ENCODE measurements at places on chromosomes 2 and 18.

GRCh38 chr2:240189686-240190085 is 49.2 kb upstream of the OTOS start:
- DNase-seq, result no peak

- peak; percentile 23 for DNase-seq
Observed at GRCh38 chr2:173149491-173149890, 73.8 kb downstream of the MAP3K20 start.

GRCh38 chr2:185384822-185385560 is 353.6 kb upstream of the FSIP2 start:
- DNase-seq, result no peak

DNA sequence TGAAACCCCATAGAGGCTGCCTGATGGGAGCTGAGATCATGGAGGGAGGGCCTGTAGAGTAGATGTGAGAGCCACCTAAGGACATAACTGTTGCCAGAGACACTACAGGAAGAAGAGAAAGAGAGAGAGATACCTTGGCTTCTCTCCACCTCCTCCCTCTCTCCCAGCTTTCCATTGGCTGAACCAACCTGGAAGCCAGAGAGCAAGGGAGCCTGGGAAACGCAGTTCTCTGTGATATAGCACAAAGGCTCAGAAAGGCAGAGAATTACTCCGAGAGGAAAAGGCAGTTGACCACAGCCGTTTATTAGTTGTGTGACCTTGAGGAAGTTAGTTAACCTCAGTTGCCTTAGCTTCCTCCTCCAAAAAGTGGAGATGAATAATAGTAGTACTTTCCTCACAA is 37.7 kb upstream of the MAT2A start:
- no peak for DNase-seq

- no peak for DNase-seq
Observed at GRCh38 chr2:169845016-169845415, 17.8 kb downstream of the UBR3 start.

DNA sequence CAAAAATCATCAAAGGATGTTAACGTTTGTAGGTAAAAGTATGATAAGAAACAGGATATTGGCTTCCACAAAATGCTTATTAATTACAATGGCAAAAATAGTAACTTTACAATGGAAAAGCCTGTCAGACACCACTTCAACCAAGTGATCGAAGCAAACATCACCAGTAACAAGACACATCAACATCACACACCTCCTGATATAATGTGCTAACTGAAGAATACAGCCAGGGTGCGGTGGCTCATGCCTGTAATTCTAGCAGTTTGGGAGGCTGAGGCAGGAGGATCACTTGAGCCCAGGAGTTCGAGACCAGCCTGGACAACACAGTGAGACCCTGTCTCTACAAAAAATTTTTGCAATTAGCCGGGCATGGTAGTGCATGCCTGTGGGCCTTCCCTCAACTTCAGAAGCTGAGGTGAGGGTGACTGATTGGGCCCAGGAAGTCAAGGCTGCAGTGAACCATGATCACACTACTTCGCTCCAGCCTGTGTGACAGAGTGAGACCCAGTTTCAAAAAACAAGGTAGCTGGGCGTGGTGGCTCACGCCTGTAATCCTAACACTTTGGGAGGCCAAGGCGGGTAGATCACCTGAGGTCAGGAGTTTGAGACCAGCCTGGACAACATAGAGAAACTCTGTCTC is 15.0 kb downstream of the MGAT4A start:
- DNase-seq, result no peak

DNA sequence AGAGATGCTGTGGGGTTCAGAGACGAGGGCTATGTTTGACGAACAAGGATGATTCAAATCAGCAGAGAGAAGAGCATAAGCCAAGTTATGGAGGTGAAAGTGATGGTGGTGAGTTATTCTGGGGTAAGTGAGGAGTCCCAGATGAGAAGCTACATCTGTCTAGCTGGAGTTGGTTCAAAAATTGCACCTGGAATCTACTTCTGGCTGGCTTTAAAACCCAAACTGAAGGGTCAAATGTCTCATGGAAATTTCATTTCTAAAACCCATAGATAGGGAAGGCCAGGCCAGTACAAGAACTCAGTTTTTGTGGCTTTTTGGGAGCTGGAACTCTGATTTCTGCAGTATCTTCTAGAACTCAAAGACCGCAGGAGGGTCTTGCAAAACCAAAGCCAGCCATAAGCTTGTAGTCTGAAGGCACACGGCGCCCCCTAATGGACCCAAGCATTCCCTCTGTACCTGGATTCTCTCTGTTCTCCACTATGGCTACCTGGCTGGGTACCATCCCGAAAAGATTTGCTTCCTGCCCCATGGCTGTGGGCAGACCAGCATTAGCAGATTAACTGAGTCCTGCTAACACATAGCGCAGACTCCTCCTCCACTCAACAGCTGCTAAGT is 229.1 kb upstream of the SLC14A2 start:
- DNase-seq, result no peak

DNA sequence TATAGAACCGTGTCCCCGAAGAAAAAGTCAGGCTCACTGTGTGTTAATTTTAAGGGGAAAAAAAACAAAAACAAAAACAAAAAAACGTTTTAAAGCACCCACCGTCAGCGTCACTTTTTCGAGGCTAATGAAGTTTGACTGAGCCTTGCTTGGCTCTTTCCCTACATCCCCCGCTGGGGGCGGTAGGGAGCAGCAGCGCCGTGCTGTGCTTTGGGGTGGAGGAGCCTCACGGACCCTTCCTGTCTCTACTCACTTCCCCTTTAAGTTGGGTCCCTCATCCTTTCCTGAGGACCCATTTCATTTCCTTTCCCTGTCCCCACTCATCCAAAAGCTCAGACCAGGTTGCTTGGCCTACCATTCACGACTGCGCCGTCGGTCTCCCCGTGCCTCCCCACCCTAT is 82.8 kb upstream of the RPL31 start:
- no peak for DNase-seq

- no peak for DNase-seq
Observed at GRCh38 chr2:14743861-14744260, 111.3 kb downstream of the LRATD1 start.

DNA sequence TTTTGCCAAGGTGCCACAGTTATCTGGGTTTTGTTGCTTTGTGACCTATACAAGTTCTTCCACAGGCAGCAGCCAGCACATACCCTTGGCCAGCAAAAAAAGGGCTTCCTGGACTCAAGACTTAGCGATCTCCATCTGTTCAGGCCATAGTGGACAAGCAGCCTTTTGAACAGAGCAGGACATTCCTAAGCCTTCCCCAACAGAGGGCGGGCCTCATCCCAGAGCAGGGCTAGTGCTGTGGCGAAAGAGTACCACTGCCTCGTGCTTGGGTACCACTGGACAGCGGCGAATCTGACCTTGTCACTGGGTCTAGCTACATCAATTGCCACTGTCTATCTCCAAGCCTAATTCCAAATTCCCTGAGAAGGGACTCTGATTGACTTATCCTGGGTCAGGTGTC is 56.4 kb downstream of the NAB1 start:
- no peak for DNase-seq

GRCh38 chr2:152127628-152128027 is 28.8 kb upstream of the CACNB4 start:
- no peak for DNase-seq

DNA sequence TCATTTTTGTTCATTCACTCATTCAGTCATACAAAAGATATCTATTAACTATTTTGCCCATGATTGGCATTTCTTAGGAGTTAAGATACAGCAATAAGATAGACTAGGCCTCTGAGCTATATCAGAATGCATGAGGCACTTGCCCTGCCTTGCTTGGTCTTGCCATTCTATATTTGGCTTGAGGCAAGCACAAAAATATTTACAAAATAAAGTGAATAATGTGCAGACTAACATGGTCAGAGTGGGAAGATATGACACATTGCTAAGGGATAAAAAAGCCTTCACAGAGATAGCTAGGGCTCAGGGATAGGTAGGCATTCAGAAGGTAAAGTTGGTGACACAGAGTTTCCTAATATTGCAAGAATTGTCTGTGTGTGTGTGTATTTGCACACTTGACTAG is 75.0 kb upstream of the MMADHC start:
- no peak for DNase-seq

DNA sequence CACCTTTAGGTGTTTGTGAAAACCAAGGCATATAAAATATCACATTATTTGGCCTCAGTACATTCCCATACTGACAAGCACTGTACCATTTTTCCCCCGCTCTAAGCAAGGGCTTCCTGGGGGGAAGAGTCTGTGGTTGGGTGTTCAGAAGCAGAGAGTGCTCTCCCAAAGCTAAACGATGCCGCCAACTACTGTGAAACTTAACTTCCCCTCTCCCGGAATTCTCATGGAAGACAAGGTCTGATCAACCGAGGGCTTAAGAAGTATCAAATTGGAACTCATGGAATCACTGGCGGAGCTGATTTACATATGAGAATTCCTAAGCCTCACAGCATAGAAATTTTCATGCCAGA is 433 bp upstream of the MFF start:
- DNase-seq, result no peak

DNA sequence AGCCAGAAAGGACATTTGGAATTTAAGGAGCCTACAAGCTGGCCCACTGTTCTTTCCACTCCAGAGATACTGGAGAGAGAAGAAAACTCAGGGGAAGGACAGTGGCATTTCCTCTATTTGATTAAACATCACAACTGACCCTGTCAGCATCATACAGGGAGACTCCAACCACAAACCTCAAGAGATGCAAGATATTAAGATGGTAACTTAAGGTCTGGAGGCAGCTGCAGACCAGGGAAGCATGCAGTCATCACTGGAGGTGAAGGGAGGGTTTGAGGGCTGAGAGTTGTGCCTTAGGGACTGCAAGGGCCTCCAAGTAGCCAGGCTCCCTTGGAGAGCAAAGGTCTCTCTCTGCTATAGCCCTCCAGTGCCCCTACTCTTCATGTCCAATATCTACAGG is 67.4 kb downstream of the RNF152 start:
- no peak for DNase-seq

DNA sequence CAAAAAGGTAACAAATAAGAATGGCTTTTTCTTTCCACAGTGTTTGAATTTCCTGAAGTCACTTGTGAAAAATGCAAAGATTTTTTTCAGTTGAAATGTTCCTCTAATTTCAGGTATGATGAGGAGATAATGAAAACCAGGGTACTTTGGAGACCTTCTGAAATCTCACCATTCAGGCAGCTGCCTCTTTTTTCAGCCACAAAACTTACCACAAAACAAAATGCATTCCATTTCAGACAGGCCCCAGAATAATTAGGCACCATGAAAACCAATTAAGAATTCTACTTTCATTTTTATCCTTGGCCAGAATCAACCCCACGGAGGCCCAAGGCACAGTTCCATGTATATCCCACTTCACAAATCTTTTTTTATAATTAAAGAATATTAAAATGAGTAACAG is 880.3 kb upstream of the ACVR2A start:
- DNase-seq, result no peak

- DNase-seq, result no peak
Observed at GRCh38 chr18:57784034-57784800, 18.9 kb downstream of the ATP8B1 start.

- DNase-seq, result no peak
Observed at GRCh38 chr2:151766437-151767153, 32.3 kb upstream of the NEB start.

DNA sequence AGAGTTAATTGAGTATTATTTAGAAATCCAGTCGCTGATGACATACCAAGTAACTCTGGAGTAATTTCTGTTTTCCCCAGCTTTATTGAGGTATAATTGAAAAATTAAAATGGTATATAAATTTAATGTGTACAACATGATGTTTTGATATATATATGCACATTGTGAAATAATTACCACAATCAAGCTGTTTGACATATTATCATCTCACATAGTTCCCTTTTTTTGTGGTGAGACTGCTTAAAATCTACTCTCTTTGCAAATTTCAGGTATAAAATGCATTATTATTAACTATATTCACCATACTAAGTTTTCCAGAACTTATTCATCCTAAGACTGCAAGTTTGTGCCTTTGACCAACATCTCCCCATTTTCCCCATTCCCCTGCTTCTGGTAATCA is 25.0 kb upstream of the SPAG16 start:
- no peak for DNase-seq

GRCh38 chr18:13067124-13067523 is 76.0 kb downstream of the CEP192 start:
- no peak for DNase-seq

GRCh38 chr2:229154381-229154780 is 116.7 kb downstream of the PID1 start:
- no peak for DNase-seq

Data from activated T-helper 9 cell treated with anti-CD3 and anti-CD28 coated beads, Interleukin-2, amount 50 U/mL, for 16 hours (primary cell).